ENCODE measurements at places on chromosomes 2 and 18. TPM values are rescaled to one million over a fixed set of nuclear protein-coding genes. Genes with fewer than 3 reads are reported as not detected.

Gene KLHL41
- 1.2 TPM for total RNA-seq

Gene CTIF
- 102 TPM for total RNA-seq

Gene KCNG2
- total RNA-seq, result not detected

Gene REG3G
- not detected for total RNA-seq

Gene SSB
- total RNA-seq, result 54.6 TPM

Gene IMP4
- total RNA-seq, result 71.5 TPM

Gene RAB6C
- total RNA-seq, result 1.2 TPM

Gene DUSP19
- total RNA-seq, result 0.79 TPM

Gene CHRNG
- not detected for total RNA-seq

Gene GKN2
- not detected for total RNA-seq
